ENCODE measurements at places on chromosomes 4 and X. TPM values are rescaled to one million over a fixed set of nuclear protein-coding genes. Genes with fewer than 3 reads are reported as not detected.

The SPANXD gene
- polyA plus RNA-seq = not detected

The IL15 gene
- polyA plus RNA-seq = 0.90 TPM

The ASB12 gene
- polyA plus RNA-seq = 0.37 TPM

The GLOD5 gene
- polyA plus RNA-seq = 1.9 TPM

DNA sequence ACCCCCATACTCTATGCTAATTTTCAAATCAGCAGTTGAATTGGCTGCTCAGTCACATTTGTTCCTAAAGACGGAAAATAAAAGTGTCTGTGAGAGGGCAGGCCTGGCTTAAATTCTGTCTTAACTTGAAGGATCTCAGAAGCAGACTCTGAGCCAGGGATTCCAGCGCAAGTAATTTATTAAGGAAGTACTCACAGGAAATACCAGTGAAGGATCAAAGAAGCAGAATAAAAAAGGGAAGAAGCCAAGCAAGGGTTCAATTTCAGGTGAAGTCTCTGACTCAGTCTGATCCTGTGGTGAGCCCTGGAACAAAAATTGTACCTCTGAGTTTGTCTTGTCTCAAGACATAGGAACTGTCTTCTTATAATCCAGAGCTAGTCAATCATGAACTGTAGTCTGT is 52.2 kb downstream of the IL1RAPL1 start:
- DNase-seq = no peak

GRCh38 chr4:82284858-82285805 is 88.7 kb downstream of the HNRNPD start:
- peak; percentile 96 for DNase-seq

- DNase-seq = no peak
These were observed 34.6 kb downstream of the MED14 start for GRCh38 chrX:40700640-40701342.

- no peak for DNase-seq
These were observed 1.4 kb upstream of the ATP8A1 start for GRCh38 chr4:42658261-42658660.

- DNase-seq = no peak
These were observed 1.9 kb upstream of the TMSB4X start for GRCh38 chrX:12972878-12973560.

DNA sequence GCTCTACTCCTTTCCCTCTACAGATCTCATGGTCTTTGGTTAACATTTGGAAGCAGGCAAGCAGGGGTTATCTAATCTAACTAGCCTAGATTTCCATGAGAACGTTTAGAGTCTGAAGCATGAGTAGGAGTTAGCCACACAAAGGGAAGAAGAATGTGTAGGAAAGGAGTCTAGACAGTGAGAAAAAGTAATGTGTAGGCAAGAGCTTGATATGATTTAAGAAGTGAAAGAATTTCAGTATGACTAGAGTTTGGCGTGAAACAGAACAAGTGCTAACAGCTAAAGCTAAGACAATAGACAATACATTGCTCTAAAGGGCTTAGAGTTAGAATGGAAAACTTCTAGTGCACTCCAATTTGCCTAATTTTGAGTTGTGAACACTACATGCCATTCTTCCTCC is 10.8 kb downstream of the CXCL8 start:
- no peak for DNase-seq

DNA sequence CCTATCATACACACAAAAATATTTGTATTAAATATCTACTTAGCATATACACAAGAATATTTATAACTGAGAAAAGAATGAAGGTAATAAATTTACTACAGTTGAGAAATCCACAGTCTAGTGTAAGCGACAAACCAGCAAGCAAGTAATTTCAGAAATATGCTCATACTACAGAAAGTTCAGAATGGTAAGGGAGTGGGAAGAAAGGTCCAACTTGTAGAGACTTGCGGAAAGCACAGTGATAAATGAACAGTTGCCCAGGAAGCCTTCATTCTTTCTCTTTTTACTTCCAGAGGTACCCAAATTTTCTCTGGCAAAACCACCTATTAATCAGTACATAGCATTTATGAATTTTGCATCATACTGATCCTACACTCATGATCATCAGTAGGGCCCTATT is 438.1 kb upstream of the PCDH10 start:
- no peak for DNase-seq

DNA sequence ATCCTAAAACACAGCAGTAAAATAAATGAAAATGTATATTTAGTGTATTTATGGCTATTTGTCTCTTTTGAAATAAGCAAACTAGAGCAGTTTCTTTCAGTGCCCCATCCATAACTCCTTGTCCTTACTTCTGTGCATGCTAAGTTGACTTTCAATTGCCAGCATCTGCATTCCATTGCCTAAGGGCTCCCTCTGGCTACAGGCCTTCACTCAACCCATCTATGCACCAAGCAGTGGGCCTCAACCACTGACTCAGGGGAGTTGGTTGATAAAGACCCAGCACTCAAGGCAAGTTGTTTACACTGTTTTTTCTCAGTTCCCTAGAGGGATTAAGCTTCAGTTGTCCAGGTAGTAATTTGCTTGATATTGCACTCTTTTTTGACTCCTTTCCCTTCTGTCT is 265.7 kb downstream of the IQCM start:
- DNase-seq = no peak

- DNase-seq = no peak
These were observed 24.2 kb upstream of the EXOC1L start for GRCh38 chr4:55795341-55795740.

DNA sequence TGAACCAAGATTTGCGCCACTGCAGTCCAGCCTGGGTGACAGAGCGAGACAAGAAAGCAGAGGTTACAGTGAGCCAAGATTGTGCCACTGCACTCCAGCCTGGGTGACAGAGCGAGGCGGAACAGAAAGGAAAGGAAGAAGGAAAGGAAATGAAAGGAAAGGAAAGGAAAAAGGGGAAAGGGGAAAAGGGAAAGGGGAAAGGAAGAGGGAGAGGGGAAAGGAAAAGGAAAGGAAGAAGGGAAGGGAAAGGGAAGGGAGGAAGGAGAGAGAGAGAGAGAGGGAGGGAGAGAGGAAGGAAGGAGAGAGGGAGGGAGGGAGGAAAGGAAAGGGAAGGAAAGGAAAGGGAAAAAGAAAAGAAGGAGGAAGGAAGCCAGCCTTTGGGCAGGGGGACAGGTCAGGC is 76.6 kb downstream of the PRKX start:
- no peak for DNase-seq

GRCh38 chr4:6767748-6768538 is 14.6 kb upstream of the KIAA0232 start:
- no peak for DNase-seq

DNA sequence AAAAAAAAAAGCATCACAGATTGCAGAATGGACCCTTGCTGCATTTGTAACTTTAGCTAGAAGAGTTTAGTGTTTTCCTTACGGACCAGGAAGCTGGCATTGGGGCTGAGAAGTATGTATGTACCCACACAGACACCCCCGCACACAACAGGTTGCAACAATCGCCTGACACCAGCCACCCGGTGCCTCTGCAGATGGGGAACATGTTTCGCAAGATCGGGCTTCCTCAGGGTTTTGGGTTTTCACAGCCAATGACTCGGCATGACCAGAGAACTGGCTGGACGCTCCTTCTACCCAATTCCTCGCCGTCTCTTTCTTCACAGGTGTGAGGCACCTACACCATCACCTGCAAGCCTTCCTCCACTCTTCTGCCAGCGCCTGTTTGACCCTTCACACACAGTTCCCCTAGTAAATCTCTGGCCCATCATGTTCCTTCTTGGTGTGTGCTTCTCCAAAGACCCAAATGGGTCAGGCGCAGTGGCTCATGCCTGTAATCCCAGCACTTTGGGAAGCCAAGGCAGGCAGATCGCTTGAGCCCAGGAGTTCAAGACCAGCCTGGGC is 70.4 kb downstream of the DHRSX start:
- DNase-seq = no peak

GRCh38 chr4:6659897-6660296 is 19.4 kb downstream of the MRFAP1 start:
- no peak for DNase-seq

- no peak for DNase-seq
These were observed 87.8 kb upstream of the RPS6KA3 start for GRCh38 chrX:20354505-20354904.

All from right lung (tissue), 10 donors.